ENCODE measurements at places on chromosomes 12 and 14.

- no peak for DNase-seq
Measured at GRCh38 chr14:101350691-101351090, 210.6 kb upstream of the DIO3 start.

DNA sequence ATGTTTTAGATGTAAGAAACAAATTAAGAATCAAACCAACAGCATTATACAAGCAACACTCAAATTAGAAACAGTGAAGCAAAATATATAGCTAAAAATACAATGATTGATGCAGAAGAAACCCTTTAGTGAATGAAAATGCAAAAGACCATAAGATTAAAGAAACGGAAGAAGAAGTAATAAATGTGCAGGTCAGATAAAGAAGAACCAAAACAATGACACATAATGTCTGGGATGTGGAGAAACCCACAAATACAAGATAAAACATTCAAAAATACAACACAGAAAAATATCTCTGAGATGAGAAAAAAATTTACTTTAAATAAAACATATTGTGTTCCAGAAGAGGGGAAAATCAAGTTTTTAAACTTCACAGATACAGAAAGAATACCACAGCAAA, 73.4 kb upstream of the AVPR1A start:
- no peak for DNase-seq

GRCh38 chr12:32155961-32156529, 49.4 kb downstream of the BICD1 start:
- DNase-seq = no peak

DNA sequence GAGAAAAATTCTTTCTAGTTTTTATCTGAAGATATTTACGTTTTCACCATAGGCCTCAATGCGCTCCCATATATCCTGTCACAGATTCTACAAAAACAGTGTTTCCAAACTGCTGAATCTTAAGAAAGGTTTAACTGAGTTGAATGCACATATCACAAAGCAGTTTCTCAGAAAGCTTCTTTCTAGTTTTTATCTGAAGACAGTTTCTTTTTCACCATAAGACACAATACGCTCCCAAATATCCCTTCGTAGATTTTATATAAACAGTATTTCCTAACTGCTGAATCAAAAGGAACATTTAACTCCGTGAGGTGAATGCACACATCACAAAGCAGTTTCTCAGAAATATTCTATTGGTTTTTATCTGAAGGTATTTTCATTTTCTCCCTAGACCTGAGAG, 385.5 kb downstream of the ALG10 start:
- no peak for DNase-seq

DNA sequence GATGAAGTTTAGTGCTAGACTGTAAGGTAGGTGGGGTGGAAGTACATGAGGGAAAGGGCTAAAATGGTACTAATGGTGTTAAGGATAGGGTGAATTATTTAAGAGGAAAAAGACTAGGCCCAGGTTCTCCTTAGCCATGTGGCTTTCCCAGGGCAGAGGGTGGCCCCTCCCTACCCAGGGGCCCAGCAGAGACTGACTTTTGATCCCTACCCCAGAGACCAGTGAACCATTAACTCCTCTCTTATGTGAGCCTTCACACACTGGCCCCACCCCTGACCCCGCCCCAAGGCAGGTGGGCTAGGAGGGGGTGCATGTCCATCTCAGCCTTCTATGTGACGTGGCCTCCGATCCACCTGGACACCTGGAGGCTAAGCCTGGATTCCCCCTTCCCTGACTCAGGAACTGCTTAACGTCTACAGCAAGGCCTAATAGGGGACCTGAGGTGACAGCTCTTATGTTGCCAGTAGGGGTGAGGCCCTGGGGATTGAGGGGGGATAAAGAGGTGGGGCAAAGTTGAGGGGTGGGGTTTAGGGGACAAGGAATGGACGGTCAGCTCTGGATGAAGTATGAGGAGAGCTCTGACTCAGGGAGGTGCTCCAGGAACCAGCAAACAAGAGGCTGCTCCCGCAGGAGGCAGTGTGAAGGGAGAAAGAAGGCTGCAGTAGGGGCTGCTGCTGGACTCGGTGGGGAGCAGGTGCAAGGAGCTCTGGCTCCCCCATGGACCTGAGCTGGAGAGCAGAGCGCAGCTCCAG, 757 bp downstream of the SLC39A5 start:
- DNase-seq = no peak

- no peak for DNase-seq
Measured at GRCh38 chr14:105854600-105855245, 328.3 kb downstream of the TMEM121 start.

GRCh38 chr12:89040146-89040964, 311.9 kb downstream of the DUSP6 start:
- DNase-seq = peak; percentile 53

GRCh38 chr14:71933001-71933587, 865 bp downstream of the RGS6 start:
- DNase-seq = no peak

DNA sequence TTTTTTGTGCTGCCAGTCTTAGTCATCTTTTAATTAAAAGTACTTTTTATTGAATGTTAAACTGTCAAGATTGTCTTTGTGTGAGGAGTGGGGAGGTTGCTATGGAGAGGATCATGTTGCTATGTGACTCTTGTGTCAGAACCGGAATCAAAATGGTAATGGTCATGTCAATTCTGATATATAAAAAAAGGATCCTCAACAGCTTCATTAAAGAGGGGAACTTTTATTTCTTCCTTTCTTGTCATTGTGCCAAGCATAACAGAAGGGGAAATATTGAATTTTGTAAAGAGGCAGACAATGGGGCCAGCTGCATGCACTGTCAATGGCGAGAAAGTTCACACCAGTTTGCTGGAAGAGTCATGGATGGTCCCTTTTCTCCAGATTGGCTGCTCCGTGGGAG, 564.8 kb downstream of the VRK1 start:
- no peak for DNase-seq

DNA sequence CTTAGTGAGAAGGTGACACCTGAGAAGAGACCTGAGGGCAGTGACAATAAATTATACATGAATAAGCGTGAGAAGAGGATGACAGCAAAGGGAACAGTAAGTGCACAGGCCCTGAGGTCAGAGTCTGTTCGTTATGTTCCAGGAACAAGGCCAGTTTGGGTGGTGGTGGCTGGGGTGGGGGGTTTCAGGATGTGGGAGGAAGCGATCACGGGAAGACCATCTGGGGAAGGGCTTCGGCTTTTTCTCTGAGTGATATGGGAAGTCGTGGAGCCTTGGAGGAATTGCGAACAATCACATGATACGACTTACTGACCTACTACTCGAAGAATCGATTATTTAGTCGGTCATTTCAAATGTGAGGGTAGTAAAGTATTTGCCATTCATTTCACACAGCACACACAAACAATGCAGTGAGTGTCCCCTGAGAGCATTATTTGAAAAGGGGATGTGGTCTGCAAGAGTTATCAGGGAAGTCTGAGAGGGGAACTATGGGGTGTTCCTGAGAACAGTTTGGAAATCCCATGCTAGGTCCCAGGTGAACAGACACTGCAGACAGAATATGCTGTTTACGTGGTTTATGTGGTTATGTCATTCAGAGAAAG, 94.7 kb downstream of the SLC38A1 start:
- DNase-seq = no peak

GRCh38 chr12:68280240-68280639, 26.8 kb upstream of the IL22 start:
- DNase-seq = no peak

GRCh38 chr14:42664190-42664589, 1057.5 kb downstream of the LRFN5 start:
- DNase-seq = no peak

DNA sequence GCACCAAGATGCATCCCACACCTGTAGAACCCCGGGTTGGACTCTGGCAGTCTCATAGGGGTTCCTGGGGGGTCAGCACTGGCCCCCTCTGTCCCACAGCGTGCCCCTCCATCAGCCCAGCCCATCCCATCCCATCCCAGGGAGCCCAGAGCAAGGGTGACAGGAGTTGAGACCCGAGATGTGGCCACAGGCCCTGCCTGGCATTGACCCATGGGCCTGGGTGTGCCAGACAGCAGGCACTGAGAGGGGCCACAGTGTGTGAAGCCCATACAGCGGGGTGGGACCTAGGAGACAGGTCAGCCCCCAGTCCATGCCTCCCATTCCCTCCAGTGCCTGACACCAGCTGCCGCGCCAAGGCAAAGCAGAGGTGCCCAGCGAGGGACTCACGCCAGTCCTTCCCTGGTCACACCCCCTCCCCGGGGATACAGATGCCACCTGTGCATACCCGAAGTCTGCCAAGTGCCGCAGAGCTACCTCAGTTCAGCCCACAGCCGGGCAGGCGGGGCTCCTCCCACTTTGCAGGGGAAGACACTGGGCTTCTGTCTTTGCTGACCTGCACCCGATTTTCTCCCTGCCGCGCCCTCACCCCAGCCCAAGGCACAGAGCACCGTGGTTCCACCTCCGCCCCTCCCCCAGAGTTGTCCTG, 50.4 kb downstream of the CYP46A1 start:
- DNase-seq = no peak

- DNase-seq = no peak
Measured at GRCh38 chr14:52067873-52068614, 815 bp downstream of the NID2 start.

DNA sequence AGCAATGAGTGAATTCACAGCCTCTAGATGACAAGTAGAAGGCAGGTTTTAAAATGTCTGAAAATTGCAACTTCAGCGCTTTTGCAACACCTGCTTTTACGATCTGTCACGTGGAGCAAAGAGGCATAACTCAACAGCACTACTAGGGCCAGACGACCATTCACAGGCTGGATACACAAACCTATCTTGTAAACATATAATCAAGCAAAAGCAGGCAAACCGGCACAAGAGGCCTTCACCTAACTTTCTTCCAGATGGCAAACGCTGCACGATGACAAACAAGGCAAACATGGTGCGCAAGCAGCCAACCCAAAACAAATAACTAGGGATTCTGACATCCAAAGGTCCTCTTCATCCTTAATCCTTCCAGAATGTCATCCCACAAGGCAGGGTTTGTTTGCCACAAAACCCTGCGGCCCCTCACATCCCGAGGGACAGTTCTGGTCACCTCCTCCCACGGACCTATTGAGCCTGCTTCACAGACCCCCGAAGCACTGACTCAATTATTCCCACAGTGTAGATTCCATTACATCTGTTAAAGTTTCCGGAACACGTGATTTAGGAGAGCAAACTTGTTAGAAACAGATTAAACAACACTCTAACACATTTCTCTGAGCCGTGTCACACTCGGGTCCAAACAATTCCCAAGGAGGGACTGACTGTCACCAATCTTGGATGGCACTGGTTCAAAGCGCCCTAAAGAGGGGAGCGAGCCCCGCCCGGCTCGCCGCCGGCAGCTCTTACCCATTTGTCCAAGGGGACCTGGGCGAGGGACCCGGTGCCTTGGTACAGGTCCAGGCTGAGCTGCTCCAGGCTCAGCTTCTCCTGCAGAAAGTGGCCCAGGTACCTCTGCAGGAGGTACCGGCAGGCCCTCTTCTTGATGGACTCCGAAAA, 823 bp downstream of the ATG2B start:
- peak; percentile 29 for DNase-seq

GRCh38 chr14:19823765-19824164, 20.2 kb downstream of the OR4N2 start:
- DNase-seq = no peak

DNA sequence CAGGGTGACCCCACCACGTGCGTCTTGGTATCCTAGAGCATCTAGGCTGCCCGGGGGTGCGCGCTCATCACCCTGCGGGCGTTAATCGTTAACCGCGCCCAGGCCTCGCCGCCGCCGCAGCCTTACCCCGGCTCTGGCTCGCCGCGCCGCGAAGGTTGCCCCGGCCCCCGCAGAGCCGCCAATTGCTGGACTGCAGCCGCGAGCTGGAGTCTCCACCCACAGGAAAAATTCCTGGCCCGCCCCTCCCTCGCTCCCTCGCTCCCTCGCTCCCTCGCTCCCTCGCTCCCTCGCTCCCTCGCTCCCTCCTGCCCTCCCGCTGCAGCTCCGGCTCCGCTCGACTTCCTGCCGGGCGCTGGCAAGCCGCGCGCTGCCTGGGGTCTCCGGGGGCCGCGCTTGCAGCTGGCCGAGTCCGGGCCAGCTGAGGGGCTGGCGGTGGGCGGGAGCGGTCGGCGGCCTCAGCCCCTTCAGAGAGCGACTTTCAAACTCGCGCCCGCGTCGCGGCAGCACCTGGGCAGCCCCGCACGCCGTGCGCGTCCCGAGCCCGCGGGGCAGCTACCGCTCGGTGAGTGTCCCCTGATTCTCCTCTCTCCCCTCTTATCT, at the start of gene PLEKHG3:
Gene PLEKHG3, plus strand, starts transcription at position 282 of the 600 bp plus-strand sequence. CDS start 23,208 bp downstream, outside the sequence.
- DNase-seq = peak; percentile 28

- no peak for DNase-seq
Measured at GRCh38 chr12:97886511-97887176, 424.0 kb downstream of the RMST start.

- DNase-seq = no peak
Measured at GRCh38 chr14:105601360-105602242, 75.2 kb downstream of the TMEM121 start.

- DNase-seq = no peak
Measured at GRCh38 chr14:100306998-100307765, 938 bp upstream of the SLC25A29 start.

- no peak for DNase-seq
Measured at GRCh38 chr14:98156411-98156810, 1115.6 kb downstream of the BCL11B start.

DNA sequence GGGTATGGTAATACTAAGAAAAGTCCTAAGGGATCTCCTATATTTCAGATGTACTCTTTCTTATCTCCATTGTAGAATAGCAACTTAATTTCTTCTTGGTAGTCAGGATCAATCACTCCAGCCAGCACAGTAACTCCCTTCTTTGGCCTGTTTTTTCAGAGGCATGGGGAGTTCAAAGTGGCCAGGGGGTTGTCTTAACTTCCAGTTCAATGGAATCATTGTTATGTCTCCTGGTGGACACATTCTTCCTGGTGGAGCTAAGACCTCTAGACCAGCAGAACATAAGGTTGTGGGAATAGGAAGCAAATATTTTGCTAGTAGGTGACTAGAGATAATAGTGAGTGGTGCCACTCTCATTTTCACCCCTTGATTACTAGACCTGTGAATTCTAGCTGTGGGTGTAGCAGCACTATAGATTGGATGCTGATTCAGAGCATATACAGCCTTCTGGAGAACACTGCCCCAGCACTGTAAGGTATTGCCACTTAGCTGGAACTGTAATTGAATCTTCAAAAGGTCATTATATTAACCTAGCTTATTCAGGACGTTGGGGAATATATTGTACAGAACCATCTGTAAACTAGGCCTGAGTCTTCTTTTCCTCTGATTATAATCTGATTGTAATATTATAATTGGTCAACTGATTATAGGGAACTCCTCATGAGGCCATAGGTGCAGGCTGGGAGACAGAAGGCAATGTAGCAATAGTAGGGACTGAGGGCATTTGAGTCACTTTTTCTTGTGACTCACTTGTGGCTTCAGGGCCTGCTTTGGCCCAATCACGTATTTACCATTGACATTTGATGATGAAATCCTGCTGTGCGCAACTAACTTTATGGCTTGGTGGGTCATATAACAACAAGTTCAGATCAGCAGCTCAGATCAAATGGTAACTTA, 60.2 kb upstream of the ATP2B1 start:
- no peak for DNase-seq

DNA sequence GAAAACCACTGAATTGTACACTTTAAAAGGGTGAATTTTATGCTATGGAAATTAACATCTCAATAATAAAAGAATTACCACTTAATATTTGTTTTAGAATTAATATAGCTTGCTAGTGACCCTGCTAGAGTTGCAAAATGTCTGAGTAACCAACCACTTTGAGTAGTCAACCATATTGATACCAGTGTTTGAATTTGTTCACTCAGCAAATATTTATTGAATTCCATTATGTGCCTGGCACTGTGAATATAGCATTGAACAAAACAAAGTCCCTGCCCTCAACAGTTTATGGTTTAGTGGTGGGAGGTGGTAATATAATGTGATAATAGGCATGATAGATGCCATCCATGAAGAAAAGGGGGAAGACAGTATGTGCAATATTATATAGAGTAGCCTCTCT, 4.6 kb downstream of the SNRPF start:
- no peak for DNase-seq

GRCh38 chr12:82904219-82904790, 217.6 kb downstream of the TMTC2 start:
- DNase-seq = no peak

All from T-cell (primary cell).